ENCODE measurements at places on chromosomes 13 and 19.
A peak's percentile ranks its signal among the peaks of the same experiment; 100 is the strongest.

DNA sequence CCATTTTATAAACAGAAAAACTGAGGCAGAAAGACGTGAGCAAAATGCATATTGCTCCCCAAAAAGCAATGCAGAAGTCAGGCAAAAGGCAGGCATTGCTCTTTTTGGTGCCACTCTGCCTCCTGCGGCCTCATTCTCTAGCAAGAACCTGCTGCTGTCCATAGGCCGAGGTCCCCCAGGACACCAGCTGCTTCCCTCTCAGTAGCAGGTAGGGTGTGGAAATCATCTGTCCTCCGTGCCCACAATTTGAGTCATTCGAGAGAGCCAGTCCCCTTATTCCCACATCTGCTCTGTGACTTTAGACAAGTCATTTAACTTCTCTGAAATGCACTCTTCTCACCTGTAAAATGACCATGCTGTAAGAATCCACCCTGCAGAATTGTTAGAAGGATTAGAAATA is 50.0 kb downstream of the TNFRSF19 start:
- no peak for DNase-seq

DNA sequence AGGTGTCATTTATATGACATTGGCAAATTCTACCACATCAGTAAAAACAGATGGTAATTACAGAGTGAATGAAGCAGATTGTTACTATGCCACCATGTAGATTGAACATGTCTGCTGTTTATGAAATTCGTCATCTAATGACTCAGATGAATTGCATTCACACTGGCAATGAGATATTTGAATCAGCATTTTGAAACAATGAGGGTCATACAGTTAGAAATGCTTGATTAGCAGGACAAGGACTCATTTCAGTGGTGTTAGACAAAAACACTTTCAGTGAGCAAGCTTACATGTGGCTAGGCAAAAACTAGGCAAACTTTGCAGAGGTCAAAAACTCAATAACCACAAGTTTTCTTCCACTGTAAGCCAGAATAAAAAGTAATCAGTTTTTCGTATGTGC is 1165.0 kb downstream of the SLITRK1 start:
- no peak for DNase-seq

- DNase-seq, result peak; percentile 88
These were observed at the start of gene ETHE1 for GRCh38 chr19:43526884-43527859. Gene ETHE1 (minus strand): TSS chr19:43527201. CDS start chr19:43527177, 24 bp downstream.

DNA sequence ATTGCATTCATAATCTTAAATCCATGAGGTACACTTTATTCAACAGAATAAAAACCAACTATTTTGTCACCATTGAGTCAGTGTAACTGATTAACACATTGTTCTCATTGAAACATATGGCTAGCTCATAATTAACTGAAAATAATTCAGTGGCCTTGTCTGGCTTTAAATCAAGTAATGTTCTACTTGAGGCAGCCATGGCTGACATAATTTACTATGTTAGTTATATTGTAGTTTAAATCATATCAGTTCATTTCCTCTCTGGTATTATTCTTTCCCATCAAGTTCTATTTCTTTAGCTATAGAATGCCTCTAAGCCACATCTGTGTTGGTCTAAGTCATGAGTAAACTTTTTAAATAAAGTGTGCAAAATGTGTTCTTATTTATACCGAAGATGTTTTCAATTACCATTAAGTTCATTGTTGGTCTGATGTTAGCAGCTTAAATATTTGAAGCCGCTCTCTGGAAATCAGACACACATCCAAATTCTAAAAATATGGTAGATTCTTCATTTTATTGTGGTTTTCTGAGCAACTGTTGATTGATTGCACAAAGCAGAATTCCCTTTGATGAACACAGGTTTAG is 393.7 kb downstream of the GPC6 start:
- no peak for DNase-seq

GRCh38 chr13:96993634-96994016 is 651 bp downstream of the OXGR1 start:
- DNase-seq, result no peak

Data from left forelimb (tissue), 1 donor.